ENCODE measurements at places on chromosomes 1 and 21. TPM values are rescaled to one million over a fixed set of nuclear protein-coding genes. Genes with fewer than 3 reads are reported as not detected.

The CLK2 gene
- total RNA-seq: 27.3 TPM

The FAM76A gene
- 11.8 TPM for total RNA-seq

The RPF1 gene
- 31.7 TPM for total RNA-seq

The TNNT2 gene
- not detected for total RNA-seq

The RGS4 gene
- 371 TPM for total RNA-seq
